ENCODE measurements at places on chromosomes 2 and 18.
A peak's percentile ranks its signal among the peaks of the same experiment; 100 is the strongest.

DNA sequence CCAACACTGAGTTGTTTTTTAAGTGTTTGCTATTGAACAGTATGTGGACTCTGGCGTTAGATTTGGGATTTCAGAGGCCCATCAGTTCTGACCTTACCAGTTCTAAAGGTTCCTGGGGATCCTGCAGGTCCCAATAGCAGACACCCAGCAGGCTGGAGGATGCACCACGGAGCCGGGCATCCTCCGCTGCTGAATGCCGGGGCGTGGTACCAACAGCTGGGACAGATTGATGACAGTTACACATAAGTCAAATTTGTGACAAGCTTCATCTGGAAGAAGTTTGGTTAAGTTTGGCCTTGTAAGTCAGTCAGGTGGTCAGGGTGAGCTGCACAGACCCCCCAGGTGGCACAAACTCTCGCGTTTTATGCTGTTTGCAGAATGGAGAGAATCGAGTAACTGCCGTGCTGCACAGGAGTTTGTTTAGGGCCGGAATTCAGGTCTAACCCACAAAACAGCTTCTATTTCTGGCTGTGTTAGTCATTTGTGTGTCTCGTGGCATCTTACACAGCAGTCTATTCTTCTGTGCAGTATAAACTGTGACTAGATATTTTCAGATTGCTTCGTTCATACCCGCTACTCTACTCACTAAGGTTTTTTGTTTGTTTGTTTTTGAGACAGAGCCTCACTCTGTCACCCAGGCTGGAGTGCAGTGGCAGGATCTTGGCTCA, 19.2 kb downstream of the CTDP1 start:
- DNase-seq, result no peak

DNA sequence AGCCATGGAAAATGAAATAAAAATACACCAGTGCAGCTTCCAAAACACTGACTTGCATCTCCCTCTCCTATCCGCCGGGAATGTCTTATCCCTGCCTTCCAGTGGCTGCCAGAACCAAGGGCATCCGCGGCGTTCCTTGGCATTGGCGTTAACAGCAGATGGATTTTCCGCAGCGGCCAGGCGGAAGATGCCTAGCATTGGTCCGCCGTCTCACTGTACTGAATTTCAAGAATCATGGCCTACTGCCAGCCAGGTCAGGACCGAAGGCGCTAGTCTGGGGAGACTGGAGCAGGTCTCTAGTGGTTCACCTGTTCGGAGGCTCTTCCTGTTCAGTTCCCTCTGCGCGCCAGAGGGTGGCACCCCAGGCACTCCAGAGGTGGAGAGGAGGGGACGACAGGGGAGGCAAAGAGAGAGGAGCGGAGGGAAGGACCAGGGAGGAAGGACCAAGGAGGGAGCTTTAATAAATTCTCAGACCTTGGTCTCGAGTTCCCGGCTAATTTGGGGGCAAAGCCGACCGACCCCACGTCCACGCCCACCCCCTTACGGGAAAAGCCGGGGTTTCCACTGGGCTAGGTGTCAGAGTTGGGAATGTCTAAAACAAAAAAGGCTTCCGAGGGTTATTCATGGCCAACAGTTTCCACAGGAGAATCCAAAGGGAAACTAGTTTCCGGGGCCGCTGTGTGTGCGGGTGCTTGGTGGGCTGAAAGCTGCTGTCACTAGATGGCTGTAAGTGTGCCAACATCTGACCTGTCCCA, 3.7 kb upstream of the BCL2L11 start:
- DNase-seq, result peak; percentile 61

DNA sequence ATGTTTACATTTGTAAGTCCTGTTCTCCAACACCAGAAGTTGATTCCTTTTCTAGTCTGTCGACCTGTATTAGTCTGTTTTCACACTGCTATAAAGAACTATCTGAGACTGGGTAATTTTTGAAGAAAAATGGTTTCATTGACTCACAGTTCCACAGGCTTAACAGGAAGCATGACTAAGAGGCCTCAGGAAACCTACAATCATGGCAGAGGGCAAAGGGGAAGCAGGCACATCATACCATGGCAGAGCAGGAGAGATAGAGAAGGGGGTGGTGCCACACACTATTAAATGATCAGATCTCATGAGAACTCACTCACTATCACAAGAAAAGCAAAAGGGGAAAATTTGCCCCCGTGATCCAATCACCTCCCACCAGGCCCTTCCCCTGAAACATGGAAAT, 112.8 kb upstream of the MAP3K20 start:
- peak; percentile 85 for DNase-seq

DNA sequence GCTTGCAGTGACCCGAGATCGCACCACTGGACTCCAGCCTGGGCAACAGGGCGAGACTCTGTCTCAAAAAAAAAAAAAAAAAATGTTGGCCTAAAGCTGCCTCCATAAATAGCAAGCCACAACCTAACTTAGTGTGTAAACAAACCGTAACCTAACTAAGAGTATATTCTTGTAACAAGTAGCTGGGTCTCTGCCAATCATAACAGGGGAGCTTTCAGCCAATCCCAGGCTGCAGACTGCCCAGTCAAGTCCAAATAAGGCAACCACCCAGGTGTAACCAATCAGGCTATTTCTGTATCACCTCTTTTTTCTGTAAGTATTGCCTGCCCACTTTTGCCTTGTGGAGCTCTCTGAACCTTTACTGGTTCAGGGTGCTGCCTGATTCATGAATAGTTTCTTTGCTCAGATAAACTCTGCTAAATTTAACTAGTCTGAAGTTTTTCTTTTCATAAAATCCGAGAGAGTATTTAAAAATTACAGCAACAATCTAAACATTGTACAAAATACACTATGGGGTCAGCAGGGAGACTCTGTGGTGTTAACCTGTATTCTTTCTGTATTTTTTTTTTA, 4.5 kb downstream of the PSTPIP2 start:
- peak; percentile 26 for DNase-seq

- DNase-seq, result no peak
Measured at GRCh38 chr18:56235071-56235470, 403.3 kb downstream of the TXNL1 start.

- DNase-seq, result peak; percentile 56
Measured at GRCh38 chr2:231104115-231104713, 20.6 kb downstream of the HTR2B start.

GRCh38 chr2:138640921-138641676, 139.1 kb downstream of the NXPH2 start:
- peak; percentile 74 for DNase-seq

- DNase-seq, result no peak
Measured at GRCh38 chr18:36578871-36579710, 249.7 kb downstream of the TPGS2 start.

GRCh38 chr2:68031542-68032160, 31.2 kb downstream of the C1D start:
- DNase-seq, result peak; percentile 61

- no peak for DNase-seq
Measured at GRCh38 chr2:177767768-177768167, 304.8 kb downstream of the PDE11A start.

DNA sequence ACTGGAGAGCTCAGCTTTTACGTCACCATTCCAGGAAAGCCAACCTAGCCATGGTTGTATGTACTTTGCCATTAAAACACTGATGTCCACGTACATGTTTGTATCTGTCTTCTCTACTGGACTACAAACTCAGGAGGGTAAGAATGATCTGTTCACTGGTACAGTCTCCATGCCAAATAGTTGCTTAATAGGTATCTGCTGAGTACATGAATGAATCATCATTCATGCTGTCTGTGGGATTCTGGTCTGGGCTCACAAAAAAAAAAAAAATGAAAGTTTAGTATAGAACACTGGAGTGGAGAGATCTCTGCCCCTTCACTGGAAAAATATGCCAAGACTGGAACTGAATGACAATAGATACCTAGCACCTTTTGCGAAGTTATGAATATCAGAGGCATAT, 102.6 kb upstream of the ITGA4 start:
- DNase-seq, result peak; percentile 88

DNA sequence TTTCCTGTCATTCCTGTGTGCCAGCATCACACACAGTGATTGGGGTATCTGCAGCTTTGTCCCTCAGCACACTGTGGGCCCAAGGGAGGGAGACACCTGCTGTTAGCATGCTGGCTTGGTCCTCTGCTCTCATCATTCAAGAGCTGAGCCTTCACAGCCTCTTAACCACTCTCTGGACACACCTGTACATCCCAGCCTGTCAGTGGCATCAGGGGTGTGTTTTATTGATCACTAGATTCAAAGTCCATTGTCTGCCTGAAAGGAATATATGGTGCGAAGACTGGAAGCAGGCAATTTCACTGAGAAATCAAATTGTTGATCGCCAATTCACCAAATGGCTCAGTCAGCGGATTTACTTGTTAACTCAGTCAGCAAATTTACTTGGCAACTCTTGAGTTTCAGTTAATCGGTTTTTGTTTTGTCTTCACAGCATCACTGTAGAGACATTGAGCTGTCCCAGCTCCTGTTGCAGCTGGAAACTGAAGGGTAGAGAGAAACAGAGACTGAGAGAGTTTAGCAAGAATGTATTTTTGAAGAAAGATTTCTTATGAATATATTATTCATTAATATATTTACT, 56.3 kb upstream of the TMEM200C start:
- no peak for DNase-seq

- no peak for DNase-seq
Measured at GRCh38 chr2:239605976-239606375, 205.2 kb upstream of the HDAC4 start.

DNA sequence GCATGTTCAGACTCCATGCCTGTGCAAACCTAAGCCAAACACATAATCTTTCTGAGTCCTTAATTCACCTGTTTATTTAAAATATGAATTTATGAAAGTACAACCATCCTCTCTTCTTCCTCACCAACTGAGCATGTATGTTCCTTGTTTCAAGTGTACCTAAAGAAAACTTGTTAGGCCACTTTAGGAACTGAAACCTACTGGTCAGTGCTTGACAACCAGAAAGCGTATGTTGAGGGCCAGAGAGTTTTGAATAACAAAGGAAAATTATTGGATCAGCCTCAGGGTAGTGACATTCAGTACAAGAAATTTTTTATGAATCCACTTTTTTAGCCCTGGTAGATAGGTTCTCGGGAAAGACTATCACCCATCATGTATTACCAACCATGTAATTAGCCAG, 847.6 kb upstream of the CELF4 start:
- DNase-seq, result no peak

- DNase-seq, result no peak
Measured at GRCh38 chr18:32775628-32776027, 2.8 kb upstream of the KLHL14 start.

GRCh38 chr2:269356-270030, 4.7 kb downstream of the ACP1 start:
- DNase-seq, result no peak

DNA sequence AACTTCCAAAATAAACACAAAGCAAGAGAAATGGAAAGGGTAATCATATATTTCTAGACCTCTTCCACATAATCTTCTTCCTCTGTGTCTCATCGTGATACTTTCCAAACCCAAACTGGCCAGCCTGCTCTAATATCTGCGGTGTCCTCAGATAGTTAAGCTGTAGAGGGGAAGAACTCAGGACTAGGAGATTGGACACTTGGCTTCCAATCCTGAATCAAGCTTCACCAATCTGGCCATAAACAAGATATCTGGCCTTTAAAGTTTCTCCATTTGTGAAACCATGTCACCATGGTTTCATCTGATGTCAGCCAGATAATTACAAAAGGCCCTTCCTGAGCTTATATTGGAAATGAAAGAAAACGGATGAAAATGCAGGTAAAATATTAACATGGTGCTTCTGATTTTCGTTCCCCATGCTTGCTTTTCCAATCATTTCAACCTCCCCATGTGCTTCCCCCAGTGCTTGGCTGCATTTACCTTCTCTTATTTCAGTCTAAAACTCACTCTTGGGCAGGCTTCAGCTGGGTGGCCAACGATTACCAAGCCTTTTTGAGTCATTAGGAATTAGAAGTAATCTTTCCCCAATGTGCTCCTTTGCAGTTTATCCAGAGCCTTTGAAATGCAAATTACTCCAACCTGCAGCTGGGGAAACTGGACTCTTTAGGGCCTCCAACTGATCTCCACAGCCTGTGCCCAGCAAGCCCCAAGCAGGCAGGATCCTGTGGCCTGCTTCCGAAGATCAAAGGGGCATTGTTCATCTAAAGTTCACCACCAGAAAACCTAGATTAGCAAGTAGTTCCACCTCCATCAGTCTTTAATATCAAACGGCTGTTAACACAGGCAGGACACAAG, 44.5 kb upstream of the MYCN start:
- DNase-seq, result no peak

GRCh38 chr18:51235009-51235789, 37.7 kb upstream of the MEX3C start:
- peak; percentile 72 for DNase-seq

GRCh38 chr18:13463526-13464210, 245.1 kb downstream of the LDLRAD4 start:
- DNase-seq, result no peak

- peak; percentile 32 for DNase-seq
Measured at GRCh38 chr2:39679805-39680204, 14.1 kb downstream of the TMEM178A start.

GRCh38 chr18:4870177-4870773, 326.8 kb downstream of the AKAIN1 start:
- peak; percentile 0 for DNase-seq

DNA sequence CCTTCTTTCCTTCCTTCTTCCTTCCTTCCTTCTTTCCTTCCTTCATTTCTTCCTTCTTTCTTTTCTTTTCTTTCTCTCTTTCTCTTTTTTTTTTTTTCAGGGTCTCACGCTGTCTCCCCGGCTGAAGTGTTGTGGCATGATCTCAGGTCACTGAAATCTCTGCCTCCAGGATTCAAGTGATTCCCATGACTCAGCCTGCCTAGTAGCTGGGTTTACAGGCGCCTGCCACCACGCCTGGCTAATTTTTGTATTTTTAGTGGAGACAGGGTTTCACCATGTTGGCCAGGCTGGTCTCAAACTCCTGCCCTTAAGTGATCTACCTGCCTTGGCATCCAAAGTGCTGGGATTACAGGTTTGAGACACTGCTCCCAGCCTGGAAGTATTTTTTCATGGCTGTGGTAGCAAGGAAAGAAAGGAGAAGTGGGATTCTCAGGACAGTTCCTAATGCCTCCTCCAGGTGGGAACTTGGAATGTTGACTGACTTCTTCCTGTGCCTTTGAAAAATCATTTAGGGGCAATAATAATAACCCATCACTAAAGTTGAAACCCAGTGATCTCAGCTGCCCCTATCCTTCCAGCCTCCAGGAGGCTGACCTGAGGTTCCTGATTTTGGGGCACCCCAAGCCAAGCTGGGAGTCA, 89.3 kb upstream of the CELF4 start:
- no peak for DNase-seq

DNA sequence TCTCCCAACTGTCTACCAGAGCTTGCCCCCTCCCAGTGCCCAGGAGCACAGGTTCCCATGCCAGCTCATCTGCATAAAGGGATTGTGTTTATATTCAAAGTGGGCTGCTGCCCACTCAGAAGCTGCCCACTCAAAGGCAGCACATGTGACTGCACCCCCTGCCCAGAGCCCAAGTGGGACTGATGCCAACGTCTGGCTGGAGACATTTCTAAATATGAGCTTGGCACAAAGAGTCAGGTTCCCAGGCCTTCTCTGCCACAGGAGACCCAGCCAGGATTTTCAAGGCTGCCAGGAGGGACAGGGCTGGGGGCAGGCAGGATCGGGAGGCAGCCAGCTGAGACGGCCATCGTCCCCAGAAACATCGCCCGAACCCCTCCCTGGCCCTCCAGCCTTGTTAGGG, 67.1 kb downstream of the ZBTB7C start:
- no peak for DNase-seq

- DNase-seq, result no peak
Measured at GRCh38 chr2:240717181-240717641, 25.5 kb downstream of the AQP12A start.
